ENCODE measurements at places on chromosomes 7 and 10. TPM values are rescaled to one million over a fixed set of nuclear protein-coding genes. Genes with fewer than 3 reads are reported as not detected.

GRCh38 chr7:81355911-81356310, 413.9 kb downstream of the HGF start:
- no peak for DNase-seq

- peak; percentile 79 for DNase-seq
These were observed 80.7 kb upstream of the SEC61G start for GRCh38 chr7:54839575-54840213.

DNA sequence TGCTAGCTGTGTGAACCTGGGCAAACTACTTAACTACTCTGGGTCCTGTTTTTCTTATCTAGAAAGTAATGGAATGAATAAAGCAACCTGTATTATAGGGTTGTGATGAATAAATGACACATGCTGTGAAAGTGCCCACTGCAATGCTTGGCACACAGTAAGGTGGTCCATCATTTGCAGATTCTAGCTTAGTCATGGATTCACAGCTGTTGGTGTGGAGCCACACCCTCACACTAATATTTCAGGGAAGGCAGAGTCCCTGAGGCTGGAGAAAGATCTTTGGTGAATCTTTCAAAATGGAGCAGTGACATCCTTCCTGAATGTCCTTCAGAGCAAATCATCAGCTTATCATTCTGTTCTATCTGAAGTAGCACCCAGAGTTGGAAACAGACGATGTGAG, 60.6 kb downstream of the A1CF start:
- no peak for DNase-seq

GRCh38 chr7:114921631-114922025, 266 bp upstream of the MDFIC start:
- DNase-seq: peak; percentile 65

The ZPBP gene
- polyA plus RNA-seq: not detected

- no peak for DNase-seq
These were observed 123.1 kb downstream of the CCNY start for GRCh38 chr10:35459449-35459847.

DNA sequence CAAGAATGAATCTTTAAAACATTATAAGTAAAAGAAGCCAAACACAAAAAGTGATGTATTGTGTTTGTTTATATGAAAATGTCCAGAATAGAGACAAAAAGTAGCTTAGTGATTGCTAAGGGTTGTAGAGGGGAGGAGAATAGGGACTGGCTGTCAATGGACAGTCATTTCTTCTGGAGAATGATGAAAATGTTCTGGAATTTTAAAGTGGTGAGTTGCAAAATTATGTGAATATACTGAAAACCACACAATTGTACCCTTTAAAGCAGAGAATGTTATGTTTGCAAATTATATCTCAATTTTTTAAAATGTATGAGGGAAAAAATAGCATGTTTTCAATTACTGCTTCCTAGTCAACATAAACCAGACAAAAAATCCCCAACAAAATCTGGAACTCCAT, 174.2 kb downstream of the KMT2E start:
- no peak for DNase-seq

GRCh38 chr10:78455811-78456210, 422.1 kb downstream of the RPS24 start:
- no peak for DNase-seq

The NME8 gene
- not detected for polyA plus RNA-seq

GRCh38 chr10:30731963-30732362, 102.4 kb upstream of the LYZL2 start:
- DNase-seq: no peak

DNA sequence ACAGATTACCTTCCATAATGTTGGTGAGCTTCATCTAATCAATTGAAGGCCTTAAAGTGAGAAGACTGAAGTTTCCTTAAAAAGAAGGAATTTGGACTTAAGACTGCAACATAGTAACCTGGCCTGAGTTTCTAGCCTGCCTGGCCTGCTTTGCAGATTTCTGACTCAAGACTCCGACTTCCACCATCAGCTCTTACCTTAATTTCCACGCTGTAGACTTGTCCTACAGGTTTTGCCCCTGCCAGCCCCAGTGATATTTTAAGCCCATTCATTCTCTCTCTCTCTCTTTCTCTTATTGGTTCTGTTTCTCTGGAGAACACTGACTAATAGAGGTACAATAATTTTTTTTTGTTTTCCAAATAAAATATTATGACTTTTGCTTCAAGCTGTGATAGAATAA, 862.3 kb upstream of the GHITM start:
- no peak for DNase-seq

DNA sequence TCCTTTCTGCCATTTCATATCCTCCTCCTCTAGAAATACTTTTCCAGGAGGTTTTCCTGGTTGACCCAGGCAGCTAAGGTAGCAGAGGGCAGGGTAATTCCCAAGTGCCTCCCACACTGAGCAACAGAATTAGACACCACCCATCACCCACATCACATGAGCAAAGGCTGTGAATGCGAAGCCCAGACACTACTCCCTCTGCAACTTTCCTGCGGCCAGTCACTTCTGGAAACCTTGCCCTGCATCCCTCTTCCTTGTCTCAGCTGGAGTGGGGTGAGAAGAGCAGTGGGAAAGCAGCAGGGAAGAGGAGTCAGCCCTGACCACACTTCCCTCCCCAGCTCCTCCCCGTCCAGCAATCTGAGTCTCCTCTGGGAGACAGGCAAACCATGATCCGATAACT, 15.2 kb downstream of the TMEM176B start:
- no peak for DNase-seq

- DNase-seq: peak; percentile 77
These were observed 42.7 kb upstream of the CHST3 start for GRCh38 chr10:71921324-71922027.

GRCh38 chr10:15370856-15371701, at the start of gene FAM171A1:
TSS of gene FAM171A1 (minus strand) at chr10:15371289. CDS start at chr10:15371052, 237 bp downstream.
- peak; percentile 53 for DNase-seq

DNA sequence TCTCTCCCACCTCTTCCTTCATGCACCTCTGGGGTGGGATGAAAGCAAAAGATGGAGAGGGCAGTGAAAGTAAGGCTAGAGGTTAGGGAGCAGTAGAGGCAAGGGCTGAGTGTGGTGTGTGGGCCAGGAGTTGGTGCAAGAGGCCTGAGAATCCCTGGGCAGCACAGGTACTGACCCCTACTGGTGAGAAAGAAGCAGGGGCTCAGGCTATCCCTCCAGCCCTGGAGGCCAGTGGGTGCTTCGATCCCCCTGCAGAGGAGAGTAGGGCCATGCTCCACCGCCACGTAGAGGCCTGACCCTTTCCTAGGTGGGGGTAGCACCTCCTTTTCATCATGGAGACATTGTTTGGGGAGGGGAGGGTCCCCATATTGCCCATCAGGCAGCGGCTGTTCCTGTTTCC, 9.8 kb downstream of the CDHR1 start:
- no peak for DNase-seq

The AMZ1 gene
- polyA plus RNA-seq: not detected

GRCh38 chr10:17235136-17235535, 7.1 kb downstream of the VIM start:
- DNase-seq: no peak

The MYPN gene
- polyA plus RNA-seq: 97.4 TPM

The UBE3C gene
- 94.2 TPM for polyA plus RNA-seq

DNA sequence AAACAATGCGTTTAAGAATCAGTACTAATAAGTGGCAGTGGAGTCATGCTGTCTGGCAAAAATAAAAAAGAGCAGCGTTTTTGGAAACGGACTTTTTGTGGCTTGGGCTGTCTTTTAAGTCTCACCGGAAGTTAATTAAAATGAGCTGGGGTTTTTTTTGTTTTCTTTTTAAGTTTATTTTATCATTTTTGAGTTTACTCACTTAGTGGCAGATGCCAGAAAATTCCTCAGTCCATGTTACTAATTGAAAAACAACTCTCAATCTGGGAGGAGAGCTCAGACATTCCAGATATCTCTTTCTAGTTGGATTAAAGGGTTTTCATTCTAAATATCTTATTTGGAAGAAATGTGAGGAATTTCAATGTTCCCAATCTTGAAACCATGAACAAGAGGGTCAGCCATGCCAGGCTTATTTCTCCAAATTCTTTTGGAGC, 133.8 kb upstream of the AGR3 start:
- no peak for DNase-seq

DNA sequence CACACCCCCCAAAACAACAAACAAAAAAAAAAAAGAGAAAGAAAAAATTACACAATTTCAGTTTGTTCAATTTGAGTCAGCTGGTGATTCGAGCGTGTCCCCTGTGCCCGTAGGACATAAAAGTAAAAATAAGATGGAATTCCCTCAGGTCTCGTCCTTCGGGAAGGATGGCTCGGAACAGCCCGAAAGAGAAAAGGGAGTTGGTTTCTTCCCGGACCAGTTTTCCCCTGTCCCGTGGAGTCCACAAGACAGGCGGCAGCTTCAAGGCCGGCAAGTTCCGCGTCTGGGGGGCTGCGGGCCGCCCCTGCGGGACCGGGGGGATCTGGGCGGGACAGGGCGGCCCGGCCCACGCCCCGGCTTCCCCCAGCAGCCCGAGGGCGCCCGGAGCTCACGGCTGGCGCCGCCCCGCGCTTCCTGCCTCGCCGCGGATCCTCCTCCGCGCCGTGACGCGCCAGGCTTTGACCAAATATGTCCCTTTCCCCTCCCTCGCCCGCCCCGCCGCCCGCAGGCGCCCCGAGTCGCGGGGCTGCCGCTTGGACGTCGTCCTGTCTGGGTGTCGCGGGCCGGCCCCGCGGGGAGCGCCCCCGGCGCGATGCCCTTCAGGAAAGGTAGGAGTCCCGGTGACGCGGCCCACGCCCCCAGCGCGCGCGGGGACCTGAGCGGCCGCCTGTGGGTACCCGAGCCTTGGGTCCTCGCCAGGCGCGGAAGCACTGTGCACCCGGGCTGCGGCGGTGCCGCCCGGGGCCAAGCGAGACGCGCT, 55.8 kb downstream of the RBM17 start:
- peak; percentile 94 for DNase-seq

The PPP1R3C gene
- polyA plus RNA-seq: 38.5 TPM

- no peak for DNase-seq
These were observed 181.6 kb downstream of the XPNPEP1 start for GRCh38 chr10:109741712-109742111.

DNA sequence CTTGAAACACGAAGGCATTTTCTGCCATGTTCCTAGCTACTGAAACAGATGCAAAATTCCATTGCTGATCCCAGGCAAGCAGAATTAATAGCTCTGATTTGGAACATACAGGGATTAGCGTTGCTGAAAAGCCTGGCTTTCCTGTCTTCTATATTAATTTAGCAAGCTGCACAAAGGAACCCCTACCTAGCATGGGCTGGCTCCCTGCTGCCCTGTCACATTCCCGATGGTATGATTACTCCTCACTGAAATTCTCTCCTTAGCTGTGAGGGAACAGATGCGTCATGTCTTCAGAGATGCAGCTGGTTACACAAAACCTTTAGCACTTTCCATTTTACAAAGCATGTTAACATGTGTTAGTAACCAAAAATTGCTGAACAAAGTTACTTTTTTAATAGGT, 878.9 kb downstream of the TYW1 start:
- DNase-seq: no peak

GRCh38 chr10:4670737-4671136, 155.3 kb upstream of the AKR1E2 start:
- DNase-seq: no peak

The BAG3 gene
- polyA plus RNA-seq: 571 TPM

DNA sequence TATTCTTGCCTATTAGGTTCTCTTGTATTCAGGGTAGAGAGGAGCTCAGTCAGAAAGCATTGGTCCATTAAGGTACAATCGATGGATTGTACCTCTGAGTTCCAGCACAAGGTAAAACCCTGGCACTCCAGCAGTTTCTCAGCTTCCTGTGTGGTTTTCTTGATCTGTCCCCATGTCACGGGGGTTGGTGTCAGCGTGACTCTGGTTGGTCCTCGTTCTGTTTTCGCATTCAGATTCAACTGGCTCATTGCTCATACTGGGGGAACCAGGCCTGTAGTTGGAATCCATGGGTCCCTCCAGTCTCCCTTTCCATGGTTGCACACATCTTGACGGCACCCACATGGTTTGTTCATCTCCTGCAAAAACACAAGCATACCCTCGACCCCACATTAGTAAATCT, 32.7 kb upstream of the RASGEF1A start:
- no peak for DNase-seq

DNA sequence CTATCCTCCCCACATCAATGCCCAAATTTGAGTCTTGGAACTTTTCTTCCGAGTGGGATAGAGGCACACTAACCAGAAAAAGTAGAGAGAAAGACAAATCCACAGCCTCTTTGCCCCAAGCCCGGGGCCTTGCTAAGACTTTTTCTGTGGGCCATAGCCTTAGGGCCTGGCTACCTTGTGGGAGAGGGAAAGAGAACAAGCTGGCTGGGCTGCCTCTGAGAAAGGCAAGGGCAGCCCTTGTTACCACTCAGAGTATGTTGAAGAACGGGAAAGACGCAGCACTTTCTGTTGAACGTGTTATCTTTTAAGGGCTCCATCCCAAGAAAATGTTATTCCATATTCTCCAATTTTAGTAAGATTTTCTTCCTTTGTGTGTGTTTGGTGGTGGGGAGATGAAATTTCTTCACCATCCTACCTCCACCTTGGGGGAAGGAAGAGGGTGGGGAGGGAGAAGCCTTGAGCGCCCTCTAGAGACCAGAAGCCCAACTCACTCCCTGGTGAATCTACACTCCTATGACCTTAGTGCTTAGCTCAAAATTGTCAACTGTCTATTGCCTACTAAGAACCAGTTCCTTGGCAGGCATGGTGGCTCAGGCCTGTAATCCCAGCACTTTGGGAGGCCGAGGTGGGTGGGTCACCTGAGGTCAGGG, 3.9 kb upstream of the NRF1 start:
- DNase-seq: no peak

The ASB10 gene
- 3.8 TPM for polyA plus RNA-seq

- no peak for DNase-seq
These were observed 115.6 kb downstream of the CDK6 start for GRCh38 chr7:92720604-92721350.

GRCh38 chr10:101552442-101552841, 35.6 kb downstream of the POLL start:
- no peak for DNase-seq

The CYP3A4 gene
- polyA plus RNA-seq: 0.10 TPM

GRCh38 chr7:155872678-155873369, 60.6 kb upstream of the SHH start:
- no peak for DNase-seq

GRCh38 chr7:104767826-104768536, 246.0 kb upstream of the KMT2E start:
- DNase-seq: no peak

- no peak for DNase-seq
These were observed 249.9 kb upstream of the C7orf33 start for GRCh38 chr7:148340438-148341280.

DNA sequence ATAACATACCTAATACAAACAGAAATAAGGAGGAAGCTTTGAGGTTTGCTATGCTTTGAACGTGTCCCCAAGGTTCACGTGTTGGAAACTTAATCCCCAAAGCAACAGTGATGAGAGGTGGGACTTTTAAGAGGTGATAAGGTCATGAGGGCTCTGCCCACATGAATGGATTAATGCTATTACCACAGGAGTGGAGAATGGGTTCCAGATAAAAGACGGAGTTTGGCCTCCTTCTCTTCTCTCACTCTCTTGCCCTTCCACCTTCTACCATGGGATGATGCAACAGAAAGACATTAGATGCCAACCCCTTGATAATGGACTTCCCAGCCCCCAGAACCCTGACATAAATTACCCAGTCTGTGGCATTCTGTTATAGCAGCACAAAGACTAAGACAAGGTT, 9.6 kb downstream of the ITGB1 start:
- no peak for DNase-seq

Data from psoas muscle (tissue), 8 donors.